NCI-H1105 treated with DMSO at 0.1 percent for 48 hours (cell line): ENCODE measurements at places on chromosomes 12 and 14.
A peak's percentile ranks its signal among the peaks of the same experiment; 100 is the strongest.

- no peak for DNase-seq
These were observed 149.4 kb downstream of the FOXN3 start for GRCh38 chr14:89267656-89268055.

DNA sequence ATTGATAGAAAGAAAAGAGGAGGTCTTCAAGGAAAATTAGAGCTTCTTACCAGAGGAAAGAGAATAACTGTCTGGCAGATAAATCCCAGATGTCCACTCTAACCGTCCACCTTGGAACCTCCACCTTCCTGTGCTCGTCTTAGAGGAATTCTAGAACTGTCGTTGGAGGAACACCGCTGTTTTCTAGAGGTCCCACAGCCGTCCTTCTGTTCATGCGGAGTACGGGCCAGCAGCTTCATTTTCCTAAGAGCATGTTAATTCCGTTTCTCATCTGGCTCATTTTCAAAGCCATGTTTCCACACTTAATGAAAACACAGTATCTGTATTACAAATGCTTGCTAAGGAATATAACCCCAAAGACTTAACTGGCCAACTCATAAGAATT is 107.9 kb upstream of the ESRRB start:
- DNase-seq = peak; percentile 44

- DNase-seq = no peak
These were observed 15.5 kb upstream of the HDAC7 start for GRCh38 chr12:47835006-47835830.

DNA sequence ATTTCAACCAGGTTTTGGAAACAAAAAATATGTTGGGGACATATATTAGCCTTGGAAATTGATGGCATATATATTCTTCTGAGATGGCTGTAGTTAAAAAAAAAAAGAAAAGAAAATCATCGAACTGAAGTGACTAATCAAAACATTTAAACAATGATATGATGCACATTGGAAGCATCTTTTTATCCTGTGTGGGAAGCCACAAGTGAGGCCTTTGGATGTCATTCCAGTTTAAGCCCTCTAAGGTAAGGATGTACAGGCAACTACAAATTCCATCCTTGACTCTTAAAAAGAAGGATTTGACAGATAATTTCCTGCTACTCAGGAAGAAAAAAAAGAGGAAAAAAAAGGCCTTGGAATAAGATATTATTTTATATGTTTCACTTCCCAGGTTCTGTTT is 9.6 kb upstream of the PTPRB start:
- DNase-seq = no peak

- DNase-seq = no peak
These were observed 287.0 kb downstream of the RERGL start for GRCh38 chr12:17802657-17803641.

GRCh38 chr12:25546318-25546717 is 6.8 kb downstream of the LMNTD1 start:
- no peak for DNase-seq

DNA sequence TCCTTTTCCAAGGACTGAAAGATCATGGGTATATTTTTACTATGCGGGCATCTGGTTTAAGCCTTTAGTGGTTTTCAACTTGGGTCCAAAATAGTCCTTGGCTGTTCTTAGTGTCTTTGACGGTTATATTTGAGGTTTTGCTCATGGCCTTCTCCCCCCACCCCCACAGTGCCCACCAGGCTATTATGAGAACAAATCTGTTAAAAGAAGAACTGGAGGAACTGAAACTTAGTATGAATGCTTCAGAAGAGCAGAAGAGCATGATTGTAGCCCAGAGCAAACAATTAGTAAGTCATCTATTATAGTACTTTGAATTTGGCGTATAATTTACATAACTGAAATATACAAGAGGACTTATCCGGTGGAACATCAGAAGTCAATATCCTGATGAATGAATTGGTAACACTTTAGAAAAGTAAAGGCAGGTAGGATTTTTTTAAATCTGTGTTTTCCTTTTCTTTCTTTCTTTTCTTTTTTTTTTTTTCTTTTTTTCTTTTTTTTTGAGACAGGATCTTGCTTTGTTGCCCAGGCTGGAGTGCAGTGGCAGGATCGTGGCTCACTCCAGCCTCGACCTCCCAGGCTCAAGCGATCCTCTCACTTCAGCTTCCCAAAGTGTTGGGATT is 71.8 kb upstream of the BCAT1 start:
- DNase-seq = no peak

GRCh38 chr14:21735639-21736307 is 62.2 kb upstream of the OR4E1 start:
- DNase-seq = no peak

DNA sequence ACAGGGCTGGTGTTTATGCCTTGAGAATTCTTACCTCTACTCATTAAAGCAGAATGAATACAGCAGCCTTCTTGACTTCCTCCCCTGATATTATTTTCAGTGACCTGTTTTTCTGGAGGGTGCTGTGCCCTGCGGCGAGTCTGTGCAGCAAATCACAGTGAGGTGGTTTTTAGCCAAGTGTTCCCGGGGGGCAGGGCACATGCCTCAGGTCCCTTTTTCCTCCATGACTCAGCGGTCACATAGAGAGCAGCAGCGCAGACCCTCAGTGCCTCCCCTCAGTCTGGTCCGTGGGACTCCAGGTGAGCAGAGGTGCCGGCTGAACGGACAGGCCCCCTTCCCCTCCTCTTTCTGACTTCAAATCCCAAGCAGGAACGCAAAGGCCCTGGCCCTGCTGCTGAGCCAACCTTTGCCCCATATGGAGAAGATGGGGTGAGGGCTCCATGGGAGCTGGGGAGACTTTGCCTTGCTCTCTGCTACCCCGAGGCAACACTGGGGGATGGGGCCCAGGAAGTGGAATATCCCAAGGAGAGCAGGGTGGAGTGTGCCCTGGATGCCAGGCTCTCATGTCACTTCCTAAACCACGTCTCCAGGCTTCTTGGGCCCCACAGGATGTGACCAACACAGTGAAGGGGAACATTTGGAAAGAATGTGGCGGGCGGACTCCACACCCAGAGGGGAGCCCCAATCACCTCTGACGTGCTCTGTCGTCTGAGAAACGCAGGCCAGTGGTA is 90.0 kb downstream of the DHRS2 start:
- DNase-seq = no peak
